HTR-8/SVneo (cell line): ENCODE measurements at places on chromosomes 5 and 9.
A peak's percentile ranks its signal among the peaks of the same experiment; 100 is the strongest.

DNA sequence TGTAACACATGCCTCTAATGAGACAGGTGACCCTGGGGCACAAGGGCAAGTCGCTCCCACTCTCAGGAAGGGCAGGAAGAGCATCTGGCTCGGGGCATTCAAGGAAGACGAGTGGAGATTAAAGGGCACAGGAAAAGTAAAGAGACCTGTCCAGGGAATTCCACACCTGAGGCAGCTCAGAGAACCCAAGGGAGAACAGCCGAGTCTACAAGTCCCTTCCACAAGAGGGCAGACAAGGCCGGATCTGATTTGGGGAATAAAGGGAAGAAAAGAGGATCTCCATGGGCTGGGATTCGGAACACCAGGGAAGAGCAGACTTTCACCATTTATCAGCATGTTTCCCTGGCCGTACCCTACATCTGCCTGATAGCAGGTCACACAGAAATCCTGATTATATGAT, 28.1 kb downstream of the GPX3 start:
- no peak for DNase-seq

DNA sequence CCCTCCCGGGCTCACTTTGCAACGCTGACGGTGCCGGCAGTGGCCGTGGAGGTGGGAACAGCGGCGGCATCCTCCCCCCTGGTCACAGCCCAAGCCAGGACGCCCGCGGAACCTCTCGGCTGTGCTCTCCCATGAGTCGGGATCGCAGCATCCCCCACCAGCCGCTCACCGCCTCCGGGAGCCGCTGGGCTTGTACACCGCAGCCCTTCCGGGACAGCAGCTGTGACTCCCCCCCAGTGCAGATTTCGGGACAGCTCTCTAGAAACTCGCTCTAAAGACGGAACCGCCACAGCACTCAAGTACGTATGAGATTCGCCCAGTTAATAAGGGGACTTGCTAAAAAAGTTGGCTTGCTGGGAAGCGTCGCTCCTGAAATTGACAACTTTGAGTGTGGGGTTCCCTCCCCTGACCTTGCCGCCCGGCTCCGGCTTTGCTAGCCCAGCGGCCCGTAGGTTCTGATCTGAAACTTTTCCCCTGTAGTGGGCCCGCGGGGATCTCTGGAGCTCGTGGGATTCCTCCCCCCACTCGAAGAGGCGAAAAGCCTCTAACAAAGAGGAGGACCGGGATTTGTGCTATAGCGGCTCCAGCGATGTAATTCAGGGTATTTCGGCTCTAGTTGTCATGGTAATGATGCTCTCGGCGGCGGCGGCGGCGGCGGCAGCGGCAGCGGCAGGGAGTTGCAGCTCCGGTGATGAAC, 572 bp downstream of the NR4A3 start:
- DNase-seq, result peak; percentile 18

DNA sequence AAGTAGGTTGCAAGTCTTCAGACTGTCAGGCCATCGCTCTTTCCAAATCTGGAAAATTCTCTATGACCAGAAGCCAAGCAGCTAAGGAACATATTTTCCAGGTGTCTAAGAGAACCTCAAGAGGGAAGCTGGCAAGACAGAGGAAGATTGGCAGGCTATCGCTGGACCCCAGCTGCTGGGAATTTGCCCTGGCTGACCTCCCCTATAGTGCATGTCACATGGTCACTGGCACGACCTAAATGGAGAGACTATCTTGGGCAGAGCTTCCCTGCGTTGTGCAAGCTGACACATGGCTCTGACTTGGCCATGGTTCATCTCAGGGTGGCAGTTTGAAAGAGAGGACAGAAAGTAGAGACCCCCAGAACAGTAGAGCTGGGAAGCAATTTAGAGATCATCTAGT, 104.9 kb upstream of the ZNF618 start:
- no peak for DNase-seq

DNA sequence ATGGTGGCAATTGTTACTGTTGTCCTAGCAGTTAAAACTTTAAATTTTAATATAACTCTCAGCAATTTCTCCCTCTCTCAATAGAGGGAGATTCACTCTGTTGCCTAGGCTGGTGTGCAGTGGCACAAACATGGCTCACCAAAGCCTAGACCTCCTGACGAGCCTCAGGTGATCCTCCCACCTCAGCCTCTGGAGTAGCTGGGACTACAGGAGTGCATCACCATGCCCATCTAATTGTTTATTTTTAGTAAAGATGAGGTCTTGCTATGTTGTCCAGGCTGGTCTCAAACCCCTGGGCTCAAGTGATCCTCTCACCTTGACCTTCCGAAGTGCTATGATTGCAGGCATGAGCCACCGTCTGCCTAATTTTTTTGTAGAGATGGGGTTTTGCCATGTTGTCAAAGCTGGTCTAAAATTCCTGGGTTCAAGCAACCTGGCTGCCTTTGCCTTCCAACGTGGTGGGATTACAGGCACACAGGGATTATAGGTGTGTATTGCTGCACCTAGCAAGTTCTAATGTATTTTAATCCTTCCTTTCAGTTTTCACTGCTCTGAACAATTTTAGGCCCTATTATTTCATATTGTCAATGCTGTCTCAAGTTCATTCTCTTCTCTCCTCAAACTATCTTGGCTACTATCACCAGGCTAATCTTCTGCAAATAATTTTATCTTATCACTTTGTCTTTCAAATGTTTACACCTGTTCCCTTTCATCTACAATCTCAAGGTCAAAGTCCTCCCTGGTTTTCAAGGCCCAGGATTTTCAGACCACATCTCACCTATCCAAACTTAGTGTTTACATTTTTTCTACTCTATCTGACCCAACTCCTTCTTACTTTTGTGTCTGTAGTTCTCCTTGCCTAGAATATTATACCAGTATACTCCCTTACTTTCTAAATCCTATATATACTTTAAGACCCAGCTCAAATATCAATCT, 18.9 kb downstream of the ALDH1A1 start:
- DNase-seq, result no peak

DNA sequence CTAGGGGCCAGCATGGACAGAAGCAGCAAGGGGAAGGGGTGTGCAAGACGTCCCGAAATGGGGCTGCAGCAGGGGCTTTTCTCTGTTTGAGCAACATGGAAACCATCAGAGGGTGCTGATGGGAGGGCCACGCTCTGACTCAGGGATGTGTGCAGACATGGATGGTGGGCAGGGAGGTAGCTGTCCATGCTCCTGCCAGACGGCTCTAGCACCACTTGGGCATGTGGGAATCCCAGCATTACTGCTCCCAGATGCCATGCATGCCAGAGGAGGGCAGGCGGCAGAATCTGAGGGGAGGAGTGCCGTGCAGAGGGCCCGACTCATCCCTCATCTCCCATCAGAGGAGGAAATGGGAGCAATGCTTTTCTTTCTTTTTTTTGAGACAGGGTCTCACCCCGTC, 45.6 kb upstream of the SLC25A51 start:
- no peak for DNase-seq

DNA sequence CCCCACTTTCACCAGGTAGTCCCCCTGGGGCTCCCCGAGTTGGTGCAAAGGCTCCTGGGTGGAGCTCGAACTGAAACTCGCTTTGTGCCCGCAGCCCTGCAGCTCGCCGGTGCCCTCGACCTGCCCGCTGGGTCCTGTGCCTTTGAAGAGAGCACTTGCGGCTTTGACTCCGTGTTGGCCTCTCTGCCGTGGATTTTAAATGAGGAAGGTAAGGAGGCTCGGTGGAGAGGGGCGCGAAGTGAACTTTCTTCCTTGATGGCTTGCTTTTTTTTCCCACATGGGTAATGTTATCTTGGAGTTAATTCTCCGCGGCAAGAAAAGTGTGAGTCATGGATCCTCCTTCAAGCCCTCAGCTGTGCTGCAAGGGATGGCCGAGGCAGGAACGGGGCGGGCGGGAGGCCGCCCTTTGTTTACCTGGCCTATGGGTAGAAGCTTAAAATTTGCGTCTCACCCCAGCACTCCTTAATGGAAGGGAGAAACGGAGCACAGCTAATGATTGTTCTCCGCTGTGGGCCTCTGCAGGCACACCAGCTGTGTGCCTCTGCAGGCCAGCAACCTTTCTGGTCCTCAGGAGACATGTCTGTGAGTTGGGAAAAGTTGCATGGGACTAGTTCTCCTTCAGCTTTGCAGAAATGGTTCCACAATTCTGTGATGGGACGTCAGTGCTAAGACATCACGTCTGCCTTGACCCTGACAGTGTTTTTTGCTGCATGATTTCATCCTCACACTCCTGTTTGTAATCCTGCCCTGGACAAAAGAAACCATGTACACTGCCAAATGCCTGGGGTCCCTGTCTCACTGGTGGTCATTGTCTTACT, 1.1 kb downstream of the MAMDC2 start:
- DNase-seq, result no peak

GRCh38 chr5:72920690-72921502, 34.9 kb upstream of the FCHO2 start:
- peak; percentile 59 for DNase-seq

DNA sequence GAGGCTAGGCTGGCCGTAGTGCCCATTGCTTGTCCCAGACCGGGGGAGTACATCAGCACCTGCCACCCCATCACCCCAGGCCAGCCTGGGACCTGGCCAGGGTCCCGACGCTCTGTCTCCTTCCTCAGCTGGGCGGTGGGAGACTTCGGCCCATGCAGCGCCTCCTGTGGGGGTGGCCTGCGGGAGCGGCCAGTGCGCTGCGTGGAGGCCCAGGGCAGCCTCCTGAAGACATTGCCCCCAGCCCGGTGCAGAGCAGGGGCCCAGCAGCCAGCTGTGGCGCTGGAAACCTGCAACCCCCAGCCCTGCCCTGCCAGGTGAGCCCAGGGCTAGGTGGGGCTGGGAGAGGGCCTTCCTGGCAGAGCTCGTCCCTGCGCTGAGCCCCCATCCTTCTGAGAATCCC, 16.5 kb upstream of the CACFD1 start:
- DNase-seq, result no peak

- no peak for DNase-seq
Measured at GRCh38 chr9:127974001-127974768, 6.6 kb downstream of the EEIG1 start.

- DNase-seq, result no peak
Measured at GRCh38 chr9:13274886-13275641, 4.4 kb downstream of the MPDZ start.

DNA sequence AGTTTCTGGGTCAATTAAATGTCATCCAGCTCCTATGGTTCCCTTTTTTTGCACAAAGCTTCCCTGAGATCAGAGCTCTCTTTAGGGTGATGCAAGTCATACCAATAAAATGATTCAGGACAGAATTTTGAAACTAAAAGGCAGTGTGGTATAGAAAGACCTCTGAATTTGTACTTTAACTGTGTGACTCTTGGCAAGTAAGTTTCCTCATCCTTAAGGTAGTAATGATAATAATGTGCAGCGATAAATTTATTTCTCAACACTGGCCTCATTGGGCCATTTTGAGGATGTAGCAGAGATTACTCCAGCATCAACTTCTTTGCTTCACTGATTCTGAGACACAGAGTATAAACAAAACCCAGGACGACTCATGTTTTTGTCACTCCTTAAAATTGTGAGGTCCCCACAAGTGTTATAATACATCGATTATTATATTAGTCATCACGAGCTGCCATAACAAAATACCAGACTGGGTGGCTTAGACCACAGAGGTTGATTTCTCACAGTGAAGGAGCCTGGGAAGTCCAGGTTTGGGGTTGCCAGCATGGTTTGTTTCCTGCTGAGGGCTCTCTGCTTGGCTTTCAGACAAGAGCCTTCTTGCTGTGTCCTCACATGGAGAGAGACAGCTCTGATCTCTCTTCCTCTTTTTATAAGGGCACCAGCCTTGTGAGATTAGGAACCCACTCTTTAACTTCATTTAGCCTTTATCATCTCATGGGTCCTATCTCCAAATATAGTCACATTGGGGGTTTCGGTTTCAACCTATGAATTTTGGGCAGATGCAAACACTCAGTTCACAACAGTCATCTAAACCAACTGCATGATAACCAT, 293.0 kb downstream of the ZNF608 start:
- DNase-seq, result no peak

DNA sequence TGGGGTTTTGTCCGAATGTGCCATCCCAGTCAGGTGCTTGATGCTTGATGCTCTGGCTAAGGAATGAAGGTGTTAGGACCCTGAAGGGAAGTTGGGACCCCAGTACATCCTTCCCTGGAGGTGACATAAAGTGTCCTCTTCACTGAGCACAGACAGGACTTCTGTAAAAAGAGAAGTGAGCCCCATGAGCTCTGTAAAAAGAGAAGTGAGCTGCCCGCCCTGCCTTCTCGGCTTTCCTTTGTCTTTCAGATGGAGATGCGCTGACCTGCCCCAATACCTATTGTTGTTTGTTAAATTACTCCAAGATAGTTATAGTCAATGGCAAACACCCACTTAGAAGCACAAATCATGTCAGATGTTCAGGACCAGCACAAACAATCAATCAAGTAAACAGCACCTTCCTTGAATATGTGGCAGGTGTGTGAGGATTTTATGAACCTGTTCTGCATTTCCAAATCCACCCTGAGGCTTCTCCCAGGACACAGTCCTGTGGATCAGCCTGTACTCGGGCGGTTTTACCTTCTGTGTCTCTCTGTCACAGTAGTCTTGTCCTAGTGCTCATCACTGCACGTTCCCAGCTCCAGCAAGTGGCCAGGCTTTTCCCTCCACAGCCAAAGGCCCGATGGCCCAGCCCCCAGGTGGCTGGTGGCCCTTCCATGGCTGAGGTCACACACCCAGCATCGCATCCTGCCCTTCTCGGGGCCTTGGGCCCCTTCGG, 191.4 kb downstream of the MTRR start:
- no peak for DNase-seq

DNA sequence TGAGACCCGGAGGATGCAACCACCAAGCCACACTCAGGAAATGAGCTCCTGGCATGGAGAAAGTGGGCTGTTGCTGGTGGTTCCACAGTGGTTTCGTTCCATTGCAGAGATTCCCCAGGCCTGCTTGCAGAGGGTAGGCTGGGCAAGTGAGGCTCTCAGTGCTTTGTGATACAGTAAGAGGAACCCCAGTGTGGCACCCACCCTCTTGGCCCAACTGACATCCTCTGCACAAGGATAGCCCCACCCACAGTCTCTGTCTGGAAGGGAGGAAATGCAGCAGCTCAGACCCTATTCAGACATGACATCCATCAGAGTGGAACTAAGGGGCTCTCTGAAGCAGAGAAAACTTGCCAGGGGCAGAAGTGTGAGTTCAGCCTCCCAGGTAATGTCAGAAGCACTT, 69.6 kb upstream of the FSTL4 start:
- DNase-seq, result no peak

DNA sequence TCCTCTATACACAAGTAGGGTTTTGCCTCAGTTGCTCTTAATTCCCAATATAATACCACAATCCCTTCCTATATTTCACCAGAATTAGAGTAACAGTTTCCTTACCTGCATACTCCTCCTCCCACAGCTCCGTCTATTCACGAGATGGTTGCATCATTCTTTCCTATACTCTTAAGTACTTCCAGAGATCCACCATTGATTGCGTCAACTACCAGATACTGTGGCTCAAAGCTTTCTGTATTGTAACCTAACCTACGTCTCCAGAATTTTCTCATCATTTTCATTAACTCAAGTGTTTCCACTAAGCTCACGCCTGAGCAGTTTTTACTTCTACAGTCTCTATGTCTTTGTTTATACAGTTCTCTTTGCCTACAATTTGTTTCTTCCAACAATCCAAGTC, 31.2 kb upstream of the MINAR2 start:
- no peak for DNase-seq

GRCh38 chr5:14806456-14806855, 65.1 kb downstream of the ANKH start:
- DNase-seq, result no peak

- no peak for DNase-seq
Measured at GRCh38 chr9:91240596-91241165, 121.0 kb downstream of the AUH start.
